NCI-H526 treated with DMSO at 0.1 percent for 48 hours (cell line): ENCODE measurements at places on chromosomes 16 and 17.

DNA sequence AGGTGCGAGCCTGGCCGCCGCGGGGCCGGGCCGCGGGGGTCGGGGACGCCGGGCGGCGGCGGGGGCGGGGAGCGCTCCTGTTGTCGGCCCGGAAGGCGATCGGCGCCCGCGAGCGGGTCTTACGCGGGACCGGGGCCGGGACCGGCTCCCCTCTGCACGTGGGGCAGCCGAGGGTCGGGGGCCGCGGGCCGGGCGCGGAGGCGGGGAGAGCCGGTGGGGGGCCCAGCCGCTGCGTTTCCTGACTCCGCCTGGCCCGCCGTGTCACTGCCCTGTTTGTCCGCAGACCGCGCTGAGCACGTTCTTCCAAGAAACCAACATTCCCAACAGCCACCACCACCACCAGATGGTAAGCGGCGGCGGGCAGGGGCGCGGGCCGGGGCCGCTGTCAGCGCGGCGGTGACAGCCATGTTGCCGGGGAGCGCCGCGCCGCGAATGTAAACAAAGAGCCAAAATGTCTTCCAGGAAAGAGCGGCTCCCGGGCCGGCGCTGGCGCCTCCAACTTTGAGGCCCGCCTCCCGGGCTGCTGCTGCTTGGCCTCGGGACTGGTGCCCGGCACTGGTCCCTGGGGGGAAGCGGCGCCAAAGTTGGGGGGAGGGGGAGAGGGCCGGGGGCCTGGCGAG, 586 bp downstream of the UBALD2 start:
- no peak for DNase-seq

- no peak for DNase-seq
Measured at GRCh38 chr16:77306075-77306474, 106.9 kb downstream of the SYCE1L start.

- no peak for DNase-seq
Measured at GRCh38 chr16:47970291-47970931, 185.4 kb downstream of the ABCC12 start.

- no peak for DNase-seq
Measured at GRCh38 chr17:73933871-73934270, 269.6 kb upstream of the RPL38 start.

GRCh38 chr17:4892499-4893221, 6.7 kb upstream of the C17orf107 start:
- no peak for DNase-seq

DNA sequence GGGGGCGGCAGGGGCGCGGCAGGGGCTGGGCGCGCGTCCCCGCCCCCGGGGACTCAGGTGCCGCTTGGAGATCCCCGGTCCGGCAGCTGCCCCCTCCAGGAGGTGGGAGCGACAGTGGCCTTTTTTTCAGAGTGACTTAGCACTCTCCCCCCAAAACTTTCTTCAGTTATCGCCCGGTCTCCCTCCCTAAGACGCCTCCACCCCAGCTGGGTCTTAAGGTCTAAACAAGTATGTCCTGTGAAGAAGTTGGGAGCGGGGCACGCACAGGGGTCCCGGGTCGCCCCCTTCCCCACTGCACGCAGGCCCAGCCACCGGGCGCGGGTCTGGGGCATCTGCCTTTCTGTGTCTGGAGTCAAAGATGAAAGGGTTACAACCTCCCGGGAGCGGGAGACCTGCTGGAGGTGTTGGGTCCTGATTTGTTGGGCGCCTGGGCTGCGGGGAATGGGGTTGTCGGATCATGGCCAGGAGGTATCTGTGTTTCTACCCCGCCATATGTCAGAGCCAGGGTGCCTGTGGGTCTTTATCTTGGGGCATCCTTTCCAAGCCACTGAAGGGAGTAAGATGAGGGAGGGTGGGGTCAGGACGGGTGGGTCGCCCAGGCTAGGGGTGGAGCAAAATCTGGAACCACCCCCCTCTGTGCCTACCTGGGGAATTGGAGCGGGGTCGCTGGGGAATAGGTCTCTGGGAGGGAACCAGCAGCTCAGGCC, 757 bp downstream of the FMNL1 start:
- DNase-seq = no peak

- no peak for DNase-seq
Measured at GRCh38 chr17:27588354-27588753, 42.6 kb upstream of the LGALS9 start.

DNA sequence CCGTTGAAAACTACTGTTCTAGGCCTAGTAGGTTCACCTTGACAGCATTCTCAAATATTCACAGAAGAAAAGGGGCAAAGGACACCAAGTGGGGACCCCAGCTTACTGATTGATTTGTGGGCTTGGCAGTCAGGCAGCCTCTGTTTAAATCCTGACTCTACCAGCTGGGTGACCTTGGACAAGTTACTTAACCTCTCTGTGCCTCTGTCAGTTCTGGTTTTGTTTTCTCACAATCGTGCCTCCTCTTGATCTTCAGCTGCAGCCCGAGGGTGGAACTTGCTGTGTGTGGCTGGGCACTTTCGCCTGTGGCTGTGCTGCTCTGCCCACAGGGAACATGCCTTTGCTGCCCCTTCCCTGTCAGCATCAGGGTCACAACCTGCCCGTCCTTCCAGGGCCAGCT, 17.8 kb downstream of the RAP1GAP2 start:
- no peak for DNase-seq

- DNase-seq = no peak
Measured at GRCh38 chr17:44915862-44916780, 821 bp upstream of the GFAP start.

DNA sequence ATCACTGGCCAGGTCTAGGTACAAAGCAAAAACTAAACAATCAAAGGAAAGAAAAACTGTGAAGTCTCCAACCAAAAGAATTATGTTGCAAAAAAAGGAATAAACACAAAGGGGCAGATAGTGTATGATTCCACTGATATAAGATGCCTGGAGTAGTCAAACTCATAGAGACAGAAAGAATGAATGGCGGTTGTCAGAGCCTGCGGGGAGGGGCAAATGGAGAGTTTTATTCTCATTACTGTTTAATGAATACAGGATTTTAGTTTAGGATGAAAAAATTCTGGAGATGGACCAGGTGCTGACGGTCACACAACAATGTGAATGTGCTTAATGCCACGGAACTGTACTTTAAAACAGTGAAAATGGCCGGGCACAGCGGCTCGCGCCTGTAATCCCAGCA, 20.7 kb downstream of the STAT5B start:
- DNase-seq = no peak
